ENCODE measurements at places on chromosomes 1 and 21.

GRCh38 chr1:31458287-31458896 is 45.4 kb downstream of the SERINC2 start:
- DNase-seq, result no peak

DNA sequence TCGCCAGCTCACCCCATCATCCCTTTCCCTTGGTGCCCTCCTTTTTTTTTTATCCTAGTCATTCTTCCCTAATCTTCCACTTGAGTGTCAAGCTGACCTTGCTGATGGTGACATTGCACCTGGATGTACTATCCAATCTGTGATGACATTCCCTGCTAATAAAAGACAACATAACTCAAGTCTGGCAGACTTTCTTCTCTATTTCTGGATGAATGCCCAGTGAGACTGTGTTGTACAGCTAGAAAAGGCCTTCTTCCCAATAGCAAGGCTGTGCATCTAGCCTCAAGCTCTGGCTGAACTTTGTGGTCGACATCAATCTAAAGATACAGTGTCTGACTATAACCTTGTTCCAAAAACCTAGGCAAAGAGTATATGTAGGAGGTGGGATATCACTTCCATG is 6.4 kb downstream of the IL24 start:
- DNase-seq, result no peak

GRCh38 chr1:154575951-154576566 is 8.5 kb downstream of the CHRNB2 start:
- no peak for DNase-seq

- no peak for DNase-seq
Measured at GRCh38 chr1:23931491-23931880, 18.3 kb upstream of the CNR2 start.

GRCh38 chr21:15206514-15206913 is 141.7 kb upstream of the NRIP1 start:
- DNase-seq, result no peak

GRCh38 chr1:248691567-248692155 is 10.9 kb downstream of the OR14I1 start:
- no peak for DNase-seq

DNA sequence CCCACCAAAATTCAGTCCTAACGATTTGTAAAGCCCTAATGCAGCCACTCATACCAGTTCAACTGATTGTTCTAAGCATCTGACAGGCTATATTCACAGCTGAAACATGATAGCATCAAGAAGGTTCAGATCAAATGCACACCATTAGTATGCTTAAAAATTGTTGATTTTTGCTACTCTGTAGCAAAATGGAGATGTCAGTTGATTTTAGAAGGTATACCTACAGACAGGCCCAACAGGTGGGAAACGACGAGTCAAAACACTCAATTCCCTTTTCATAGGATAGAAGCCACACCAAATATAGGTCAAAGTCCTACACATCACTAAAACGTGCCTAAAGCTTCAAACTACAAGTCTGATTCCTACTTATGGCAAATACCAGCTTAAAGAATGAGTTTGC is 6.7 kb downstream of the SFPQ start:
- DNase-seq, result no peak

DNA sequence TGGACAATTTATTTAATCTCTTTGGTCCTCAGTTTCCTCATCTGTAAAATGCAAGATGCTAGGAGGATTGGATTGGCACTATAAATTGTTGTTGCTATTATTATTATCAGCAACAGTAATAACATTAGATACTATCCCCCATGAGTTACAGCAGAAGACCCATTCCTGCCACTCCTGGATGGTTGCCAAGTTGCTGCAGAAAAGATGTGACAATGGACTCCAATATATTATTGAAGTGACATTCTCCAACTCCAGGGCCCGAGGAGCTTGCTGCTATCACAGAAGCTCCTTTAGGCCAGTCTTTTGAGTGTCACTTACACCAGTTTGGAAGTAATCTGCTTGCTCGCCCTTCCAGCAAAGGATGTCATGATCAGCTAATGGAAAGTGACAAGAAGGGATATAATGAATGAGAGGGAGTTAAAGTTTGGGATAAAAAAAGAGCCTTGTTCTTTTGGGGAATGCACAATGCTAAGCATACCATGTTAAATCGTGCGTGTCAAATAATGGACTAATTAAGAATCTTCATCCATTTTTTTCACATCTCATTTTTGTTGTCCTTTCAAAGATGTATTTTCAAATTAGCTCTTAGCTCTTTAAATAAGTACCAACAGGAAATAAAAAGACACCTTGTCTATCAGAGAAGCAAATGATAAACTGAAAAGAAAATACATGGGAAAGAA is 19.5 kb upstream of the PROX1 start:
- DNase-seq, result no peak

DNA sequence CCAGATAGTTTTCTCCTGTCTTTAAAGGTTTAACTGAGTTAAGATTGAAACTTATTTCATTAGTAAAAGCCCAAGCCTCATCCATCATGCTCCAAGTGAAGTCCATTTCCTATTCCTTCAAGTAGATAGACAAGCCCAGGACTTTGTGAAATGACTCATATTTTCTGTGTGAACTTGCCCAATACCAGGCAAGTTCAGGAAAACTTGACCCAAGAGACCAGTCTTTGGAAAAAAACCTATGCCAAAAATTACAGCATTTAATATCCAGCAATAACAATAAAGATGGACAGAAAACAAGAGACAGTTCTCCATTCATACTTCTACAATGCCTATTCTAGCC is 405 bp upstream of the RAB29 start:
- no peak for DNase-seq

DNA sequence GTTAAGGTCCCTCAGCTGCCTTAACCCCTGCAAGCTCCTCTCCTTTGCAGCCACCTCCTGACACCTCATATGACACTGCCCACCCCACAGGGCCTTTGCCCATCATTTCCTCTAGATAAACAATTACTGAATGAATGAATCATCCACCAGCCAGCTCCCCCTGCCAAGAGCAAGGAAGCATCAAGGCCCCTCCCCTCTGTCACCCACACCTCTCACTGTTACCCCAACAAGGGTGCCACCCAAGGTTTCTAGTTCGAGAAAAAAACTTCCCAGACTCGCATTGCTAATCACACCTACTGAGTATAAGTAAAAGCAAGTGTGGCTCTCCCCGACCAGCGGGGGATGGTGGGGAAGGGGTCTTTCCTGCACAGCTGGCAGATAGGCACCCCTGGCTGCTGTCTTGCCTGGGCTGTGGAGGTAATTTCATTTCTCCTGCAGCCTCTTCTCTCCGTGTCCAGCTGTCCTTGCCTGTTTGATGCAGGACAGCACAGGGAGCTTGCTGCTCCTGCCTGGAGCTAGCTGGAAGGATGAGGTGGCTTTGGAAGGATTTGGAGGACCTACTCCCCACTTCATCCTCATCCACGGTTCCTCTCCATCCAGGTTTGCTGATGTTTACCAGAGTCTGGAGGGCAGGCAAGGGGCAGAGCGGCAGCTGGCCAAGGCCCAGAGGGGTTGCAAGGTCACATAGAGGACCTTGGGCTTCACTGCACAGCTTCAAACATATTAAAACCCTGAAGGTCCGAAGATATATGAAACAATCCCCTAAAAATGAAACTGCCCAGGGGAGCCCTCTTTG is 33.1 kb upstream of the LBR start:
- no peak for DNase-seq

GRCh38 chr21:45026826-45027225 is 47.6 kb upstream of the ADARB1 start:
- DNase-seq, result no peak

DNA sequence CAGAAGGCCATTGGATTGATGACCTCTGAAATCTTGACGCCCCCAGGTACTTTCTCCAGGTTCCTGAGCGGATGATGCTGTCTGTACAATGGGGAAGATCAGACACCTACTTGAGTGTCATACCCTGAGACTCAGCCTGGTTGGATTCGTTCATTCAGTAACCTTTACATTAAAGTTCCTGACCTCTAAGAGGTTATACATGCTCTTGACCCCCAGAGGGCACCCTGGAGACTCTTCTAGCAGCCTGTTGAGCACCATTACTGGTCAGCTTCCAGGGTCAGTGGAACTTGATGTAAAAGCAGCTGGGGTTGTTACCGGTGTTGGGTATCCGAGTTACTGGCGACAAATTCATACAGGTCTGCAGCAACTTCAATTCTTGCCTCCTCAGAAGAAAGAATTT is 114.3 kb upstream of the ZNF678 start:
- no peak for DNase-seq
